ENCODE measurements at places on chromosomes 6 and 20.

DNA sequence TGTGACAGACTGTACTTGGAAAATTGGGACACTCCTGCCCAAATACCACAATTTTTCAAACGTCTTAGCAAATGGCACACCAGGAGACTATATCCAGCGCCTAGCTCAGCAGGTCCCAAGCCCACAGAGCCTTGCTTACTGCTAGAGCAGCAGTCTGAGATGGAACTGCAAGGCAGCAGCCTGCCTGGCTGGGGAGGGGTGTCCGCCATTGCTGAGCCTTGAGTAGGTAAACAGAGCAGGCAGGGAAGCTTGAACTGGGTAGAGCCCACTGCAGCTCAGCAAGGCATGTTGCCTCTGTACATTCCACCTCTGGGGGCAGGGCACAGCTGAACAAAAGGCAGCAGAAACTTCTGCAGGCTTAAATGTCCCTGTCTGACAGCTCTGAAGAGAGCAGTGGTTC is 1003.3 kb upstream of the MAP3K7 start:
- DNase-seq, result no peak

DNA sequence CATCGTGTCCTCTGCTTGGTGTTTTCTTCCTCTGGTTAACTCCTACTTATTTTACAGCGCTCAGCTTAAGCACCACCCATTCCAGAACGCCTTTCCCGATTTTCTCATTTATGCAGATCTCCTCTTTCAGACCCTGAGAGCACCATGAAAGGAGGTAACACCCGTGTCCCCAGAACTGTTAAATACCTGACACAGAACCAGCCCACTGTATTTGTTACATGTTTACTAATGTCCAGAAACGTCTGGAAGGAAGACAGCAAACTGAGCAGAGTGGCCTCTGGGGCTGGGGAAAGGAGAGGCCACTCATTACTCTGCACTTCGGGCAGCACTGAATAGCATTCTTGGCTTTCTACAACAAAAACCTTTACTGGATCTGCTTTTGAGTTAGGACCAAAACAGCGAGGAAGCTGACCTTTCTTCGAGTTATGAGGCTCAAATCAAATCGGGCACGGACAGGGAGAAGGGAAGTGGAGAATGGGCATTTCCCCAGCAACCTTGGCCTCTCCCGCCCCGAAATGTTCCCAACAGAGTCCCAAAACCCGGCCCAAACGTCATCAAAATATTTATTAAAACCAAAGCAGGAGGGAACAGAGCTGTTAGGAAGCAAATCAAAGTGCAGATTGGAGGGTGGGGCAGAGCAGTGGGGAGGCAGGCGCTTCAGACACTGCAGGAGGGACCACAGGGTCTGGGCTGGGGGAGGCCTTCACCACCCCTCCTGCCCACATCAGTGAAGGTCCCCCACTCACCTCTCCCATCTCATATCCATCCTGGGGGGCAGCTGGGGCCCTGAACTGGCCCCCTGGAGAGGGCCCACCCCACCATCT is 1.1 kb upstream of the NECAB3 start:
- DNase-seq, result no peak

DNA sequence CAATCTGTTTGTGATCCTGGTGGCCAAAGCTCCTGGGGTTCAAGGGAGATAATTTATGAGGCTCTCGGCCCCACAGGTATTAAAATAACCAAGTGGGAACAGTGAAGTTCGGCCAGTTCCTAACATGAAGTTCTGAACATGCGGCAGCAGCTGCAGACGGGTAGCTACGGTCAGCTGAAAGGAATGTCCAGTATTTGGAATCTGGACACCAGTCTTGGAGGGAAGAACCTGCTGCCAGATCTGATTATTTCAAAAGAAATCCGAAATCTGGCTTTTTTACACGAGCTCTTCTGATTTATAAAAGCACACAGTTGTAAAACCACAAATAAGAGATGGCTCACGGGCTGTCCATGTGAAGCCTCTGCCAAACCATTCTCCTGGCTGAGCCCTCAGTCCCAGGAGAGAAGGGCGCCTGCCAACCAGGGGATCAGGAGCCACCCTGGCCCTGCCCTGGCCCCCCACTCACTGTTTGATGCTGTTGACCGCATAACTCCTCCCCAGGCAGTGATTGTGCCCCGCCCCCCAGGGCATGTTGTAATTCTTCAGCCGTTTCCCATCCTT is 28.2 kb upstream of the KCNB1 start:
- DNase-seq, result no peak

DNA sequence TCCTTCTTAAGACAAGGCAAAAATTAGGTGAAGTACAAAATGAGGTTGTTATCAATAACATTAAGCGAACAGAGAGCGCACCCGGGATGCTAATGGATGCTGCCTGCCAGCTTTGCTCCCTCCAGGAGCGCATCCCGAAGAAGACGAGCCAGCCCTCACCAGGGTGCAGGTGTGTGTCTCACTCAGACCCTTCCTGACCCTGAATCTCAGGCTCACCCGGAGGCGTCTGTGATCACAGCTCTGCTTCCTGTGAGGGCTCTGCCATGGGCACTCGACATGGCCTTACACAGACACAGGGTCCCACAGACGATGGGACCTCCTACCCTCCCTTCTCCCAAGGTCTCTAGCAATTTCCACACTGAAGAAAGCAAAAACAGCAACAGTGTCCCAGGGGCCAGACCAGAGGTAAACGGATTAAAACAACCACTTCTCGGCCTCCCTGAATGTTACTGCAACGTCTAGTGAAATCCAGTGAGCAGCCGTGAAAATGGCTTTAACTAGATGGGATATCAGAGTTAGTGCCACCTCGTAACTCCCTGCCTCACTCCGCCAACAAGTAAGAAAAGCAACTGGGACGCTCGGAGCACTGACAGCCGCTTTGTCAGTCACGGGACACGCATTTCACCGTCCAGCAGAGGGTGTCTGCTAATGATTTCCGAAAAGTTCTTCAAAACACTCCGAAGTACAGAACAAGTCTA is 11.7 kb downstream of the ZBTB46 start:
- DNase-seq, result no peak

GRCh38 chr20:62926229-62927127 is at the start of gene DIDO1:
Gene DIDO1, minus strand, starts transcription at chr20:62926505.
- DNase-seq, result peak; percentile 93

GRCh38 chr6:1903780-1904465 is 294.2 kb downstream of the FOXC1 start:
- no peak for DNase-seq

DNA sequence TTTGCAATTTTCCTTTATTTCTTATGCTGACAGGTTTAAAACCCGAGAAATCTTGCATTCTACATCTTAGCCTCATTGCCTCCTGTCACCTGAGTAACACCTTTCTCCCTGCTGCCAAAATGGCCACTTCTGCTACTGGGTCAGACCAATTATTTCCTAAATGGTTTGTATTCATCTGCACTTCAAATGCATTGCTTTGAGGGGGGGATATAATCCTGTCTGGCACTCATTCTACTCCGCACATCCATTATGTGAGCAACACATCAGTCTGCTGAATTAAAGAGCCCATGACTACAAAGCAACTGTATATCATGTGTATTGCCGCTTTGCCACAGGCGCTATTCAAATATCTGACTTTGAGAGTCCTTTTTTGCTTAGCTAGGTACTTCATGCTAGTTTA is 141.6 kb upstream of the TSHZ2 start:
- no peak for DNase-seq

- peak; percentile 71 for DNase-seq
Observed at GRCh38 chr6:41428996-41429421, 93.6 kb downstream of the NCR2 start.

DNA sequence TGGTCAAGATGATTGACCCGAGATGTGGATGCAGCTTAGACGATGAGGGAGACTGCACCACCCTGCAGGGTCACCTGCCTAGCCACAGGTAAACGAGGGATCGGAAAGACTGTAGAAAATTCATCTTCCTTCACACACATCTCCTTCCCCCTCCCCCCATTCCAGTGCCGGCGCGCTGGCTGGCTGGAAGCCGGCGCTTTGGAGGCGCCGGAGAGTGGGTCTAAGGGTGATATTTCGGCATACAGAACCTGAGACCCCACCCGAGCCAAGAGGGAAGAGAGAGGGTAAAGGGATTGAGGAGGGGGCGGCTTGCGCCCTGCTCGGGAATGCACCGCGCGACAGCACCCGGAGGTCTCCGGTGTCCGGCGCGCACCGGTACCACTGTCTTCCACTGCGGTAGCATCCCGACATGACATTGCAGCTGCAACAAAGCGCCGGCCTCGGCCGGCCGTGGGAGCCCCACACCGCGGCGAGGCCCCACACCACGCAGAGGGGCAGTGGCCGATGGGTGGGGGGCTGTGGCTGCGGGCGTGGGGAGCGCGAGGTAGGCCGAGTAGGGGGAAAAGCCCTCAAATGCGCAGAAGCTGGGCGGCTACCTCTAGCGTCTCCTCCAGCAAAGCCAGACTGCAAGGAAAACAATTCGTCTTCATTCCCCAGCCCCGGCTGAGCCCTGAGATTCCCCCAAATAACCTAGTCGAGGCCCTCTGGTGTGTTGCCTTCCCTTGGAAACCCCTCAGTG is 984 bp downstream of the TNFRSF21 start:
- DNase-seq, result peak; percentile 13

GRCh38 chr20:9510911-9511310 is 3.5 kb upstream of the LAMP5 start:
- no peak for DNase-seq

DNA sequence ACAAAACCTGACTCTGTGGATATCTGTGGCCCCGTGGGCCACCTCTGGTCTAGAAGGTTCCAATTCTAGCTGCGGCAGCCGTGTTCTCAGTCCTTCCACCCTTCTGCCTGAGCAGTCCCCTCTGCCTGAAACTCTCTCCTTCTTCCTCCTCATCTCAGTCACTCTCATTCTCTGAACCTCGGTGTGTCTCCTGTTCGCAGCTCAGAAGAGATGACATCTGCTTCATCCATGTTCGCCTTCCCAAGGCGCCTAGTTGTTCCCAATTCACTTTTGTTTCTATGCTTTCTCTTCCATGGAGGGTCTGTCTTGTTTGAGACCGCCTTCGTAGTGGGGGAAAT is 95.5 kb downstream of the CEBPB start:
- no peak for DNase-seq

GRCh38 chr6:3314176-3314575 is 55.4 kb downstream of the PSMG4 start:
- no peak for DNase-seq

DNA sequence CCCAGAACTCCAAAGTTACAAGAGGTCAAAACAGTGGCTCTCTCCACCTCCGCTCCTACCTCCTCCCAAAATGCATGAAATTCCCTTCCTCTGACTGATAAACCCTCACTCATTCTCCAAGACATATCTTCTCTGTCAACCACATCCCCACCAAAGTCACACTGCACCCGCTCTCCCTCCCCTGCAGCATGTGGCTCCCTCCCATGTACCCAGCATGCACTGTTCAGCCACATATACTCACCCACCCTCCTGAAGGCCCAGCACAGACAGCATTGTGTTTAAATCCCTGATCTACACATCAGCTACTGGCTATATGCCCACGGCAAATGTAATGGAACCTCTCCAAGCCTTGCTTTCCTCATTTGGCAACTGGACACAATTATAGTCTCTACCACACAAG is 5.5 kb upstream of the POU5F1 start:
- no peak for DNase-seq

- no peak for DNase-seq
Observed at GRCh38 chr6:167470101-167470835, 145.4 kb downstream of the TTLL2 start.

- peak; percentile 58 for DNase-seq
Observed at GRCh38 chr6:13769655-13770053, 44.7 kb downstream of the MCUR1 start.
